Left ventricle myocardium inferior (tissue), 1 donor: ENCODE measurements at places on chromosomes 2 and 18.

- DNase-seq, result no peak
Observed at GRCh38 chr2:45533771-45534170, 77.3 kb downstream of the SRBD1 start.

DNA sequence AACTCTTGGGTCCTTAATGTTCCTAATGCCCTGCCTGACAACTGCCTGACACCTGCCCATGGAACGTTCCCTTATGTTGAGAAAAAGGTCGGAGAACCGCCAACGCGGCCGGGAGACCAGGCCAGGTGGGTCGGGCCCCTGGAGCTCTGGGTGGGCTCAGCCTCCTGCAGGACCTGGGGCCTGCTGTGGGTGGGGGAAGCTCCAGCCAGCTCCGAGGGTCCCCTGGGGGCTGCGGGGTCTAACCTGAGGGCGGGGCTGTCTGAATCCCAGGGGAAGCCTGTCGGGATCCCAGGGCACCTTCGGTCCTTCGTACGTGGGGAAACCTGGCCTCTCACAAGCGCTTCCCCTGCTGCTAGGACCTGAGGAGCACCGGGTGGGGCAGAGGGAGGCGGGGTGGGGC is 296.0 kb downstream of the NDUFA10 start:
- DNase-seq, result no peak

- DNase-seq, result no peak
Observed at GRCh38 chr2:123993728-123994323, 31.3 kb upstream of the CNTNAP5 start.

GRCh38 chr2:8641301-8641965 is 40.4 kb upstream of the ID2 start:
- no peak for DNase-seq

- peak; percentile 84 for DNase-seq
Observed at GRCh38 chr2:23351388-23352141, 33.4 kb upstream of the KLHL29 start.
